ENCODE measurements at places on chromosomes 7 and 10.
A peak's percentile ranks its signal among the peaks of the same experiment; 100 is the strongest.

DNA sequence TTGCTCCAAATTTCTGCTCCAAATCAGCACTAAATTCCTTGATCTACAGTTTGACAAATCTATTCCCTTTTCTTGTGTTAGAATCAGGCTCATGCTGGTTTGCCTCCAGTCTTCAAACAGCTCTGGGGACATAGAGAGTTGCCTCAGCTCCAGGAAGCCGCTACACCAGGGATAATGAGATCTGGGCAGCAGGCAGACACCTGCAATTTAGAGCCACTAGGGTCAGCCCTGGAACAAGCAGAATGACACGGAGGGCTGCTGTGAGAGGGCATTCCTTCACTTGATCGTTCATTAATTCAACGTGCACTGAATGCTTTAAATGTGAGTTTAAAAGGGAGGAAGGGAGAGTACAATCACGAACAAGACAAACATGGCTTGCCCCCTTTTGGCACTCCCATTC lies 3.7 kb upstream of the ELMO1 start:
- DNase-seq: no peak

DNA sequence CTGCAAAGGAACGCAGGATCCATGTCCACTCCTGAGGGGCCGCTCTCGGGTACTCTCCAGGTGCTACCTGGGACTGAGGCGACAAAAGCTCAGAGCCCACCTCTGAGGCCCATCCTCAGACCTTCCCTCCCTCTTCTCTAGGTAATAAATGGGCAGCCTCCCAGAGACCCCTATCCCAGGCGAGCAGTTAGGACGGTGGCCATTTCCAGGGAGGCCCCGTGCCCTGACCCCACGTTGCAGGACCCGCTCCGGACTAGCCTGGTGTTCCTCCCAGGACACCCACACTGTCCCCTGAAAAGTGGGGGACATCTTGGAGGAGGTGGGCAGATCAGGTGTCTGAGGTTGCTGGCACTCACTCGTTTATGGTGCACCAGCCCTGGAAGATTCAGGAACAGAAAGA lies 44.3 kb downstream of the PRKAG2 start:
- no peak for DNase-seq

GRCh38 chr10:26887611-26888215 lies 27.0 kb upstream of the ABI1 start:
- no peak for DNase-seq

GRCh38 chr10:43407148-43407575 lies 1.8 kb downstream of the HNRNPF start:
- DNase-seq: no peak

GRCh38 chr10:104323085-104323484 lies 15.2 kb downstream of the ITPRIP start:
- DNase-seq: no peak

- DNase-seq: no peak
Measured at GRCh38 chr7:149444287-149444686, 16.6 kb downstream of the ZNF777 start.

DNA sequence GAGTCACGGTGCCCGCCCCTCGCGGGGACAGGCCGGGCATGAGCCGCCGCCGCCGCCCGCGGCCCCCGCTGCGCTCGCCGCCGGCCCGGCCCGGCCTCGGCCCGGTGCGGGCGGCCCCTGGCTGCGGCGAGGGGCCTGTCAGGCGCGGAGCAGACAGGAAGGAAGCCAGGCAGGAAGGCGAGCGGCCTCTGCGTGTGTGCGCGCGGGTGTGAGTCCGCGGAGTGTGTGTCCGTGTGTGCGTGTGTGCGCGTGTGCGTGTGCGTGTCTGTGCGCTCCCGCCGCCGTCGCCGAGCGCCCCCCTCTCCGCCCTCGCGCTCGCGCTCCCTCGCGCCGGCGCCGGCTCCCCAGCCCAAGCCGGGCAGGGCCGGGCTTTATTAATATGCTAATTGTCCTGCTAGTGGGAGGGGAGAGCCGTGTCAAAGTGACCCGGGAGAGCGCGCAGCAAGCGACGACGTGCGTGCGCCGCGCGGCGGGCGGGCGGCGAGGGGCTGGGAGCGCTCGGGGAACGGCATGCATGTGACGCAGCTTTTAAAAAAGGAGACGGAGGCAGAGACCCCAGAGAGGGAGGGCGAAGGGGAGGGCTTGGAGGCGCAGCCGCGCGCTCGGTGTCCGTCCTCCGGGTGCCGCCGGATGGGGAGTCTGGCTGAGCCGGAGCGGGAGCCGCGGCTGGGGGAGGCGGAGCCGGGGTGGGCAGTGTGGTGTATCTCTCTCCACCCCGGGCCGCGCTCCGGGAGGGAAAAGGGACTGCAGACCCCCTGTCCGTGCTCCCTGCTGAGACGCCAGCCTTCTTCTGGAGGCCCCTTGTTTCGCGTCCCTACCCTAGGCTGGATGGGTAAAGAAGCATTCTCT lies at the start of gene LDB1:
TSS of gene LDB1 (minus strand) at position 227 of the 849 bp plus-strand sequence. CDS start 258 bp downstream, outside the sequence.
- no peak for DNase-seq

- DNase-seq: no peak
Measured at GRCh38 chr7:140475747-140476333, 3.5 kb downstream of the MKRN1 start.

GRCh38 chr7:21169667-21170580 lies 258.0 kb upstream of the SP4 start:
- DNase-seq: no peak

GRCh38 chr7:151010307-151011096 lies 13.8 kb downstream of the ATG9B start:
- DNase-seq: no peak

DNA sequence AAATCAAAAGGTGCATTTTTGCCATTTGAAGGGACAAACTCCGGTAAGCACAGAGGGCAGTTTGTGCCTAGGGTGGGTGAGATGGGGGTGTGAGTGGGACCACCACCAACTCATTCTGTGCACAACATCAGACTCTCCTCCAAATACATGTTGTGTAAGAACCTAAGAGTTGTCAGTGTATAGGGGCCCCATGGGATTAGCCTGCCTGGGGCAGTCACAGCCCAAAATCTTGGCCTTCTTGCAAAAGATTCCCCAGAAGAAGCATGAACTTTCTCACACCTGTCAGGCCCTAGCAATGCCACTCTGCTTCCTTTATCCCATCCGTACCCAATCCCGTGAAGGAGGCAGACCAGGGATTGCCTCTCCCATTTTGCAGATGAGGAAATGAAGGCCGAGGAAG lies 47.1 kb upstream of the NANOS1 start:
- no peak for DNase-seq

DNA sequence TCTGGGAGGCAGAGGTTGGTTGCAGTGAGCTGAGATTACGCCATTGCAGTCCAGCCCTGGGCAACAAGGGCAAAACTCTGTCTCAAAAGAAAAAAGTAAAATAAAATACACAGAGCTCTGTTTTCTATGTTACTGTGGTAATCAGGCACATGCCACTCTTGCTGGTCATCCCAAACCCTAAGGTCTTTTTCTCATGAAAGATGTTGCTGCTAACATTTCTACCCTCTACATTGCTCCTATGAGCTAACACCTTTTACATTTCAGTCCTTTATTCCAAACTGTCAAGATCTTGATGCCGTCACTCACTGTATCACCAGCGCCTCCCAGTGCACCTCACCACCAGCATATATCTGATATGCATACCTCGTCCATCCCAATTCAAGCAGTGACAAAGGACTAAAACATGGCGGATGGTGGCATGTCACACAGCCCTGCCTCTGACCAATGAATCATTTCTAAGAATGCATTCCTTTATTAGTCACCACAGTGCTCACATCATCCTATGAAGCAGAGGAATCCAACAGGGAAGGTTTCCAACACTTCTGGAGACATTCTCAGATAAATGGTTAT lies 4.3 kb downstream of the DAGLB start:
- peak; percentile 33 for DNase-seq

GRCh38 chr10:16867556-16867955 lies 50.3 kb upstream of the RSU1 start:
- no peak for DNase-seq

GRCh38 chr7:150369748-150370501 lies 1.3 kb downstream of the REPIN1 start:
- DNase-seq: no peak

- DNase-seq: peak; percentile 85
Measured at GRCh38 chr7:148772297-148773089, 73.8 kb downstream of the CUL1 start.

DNA sequence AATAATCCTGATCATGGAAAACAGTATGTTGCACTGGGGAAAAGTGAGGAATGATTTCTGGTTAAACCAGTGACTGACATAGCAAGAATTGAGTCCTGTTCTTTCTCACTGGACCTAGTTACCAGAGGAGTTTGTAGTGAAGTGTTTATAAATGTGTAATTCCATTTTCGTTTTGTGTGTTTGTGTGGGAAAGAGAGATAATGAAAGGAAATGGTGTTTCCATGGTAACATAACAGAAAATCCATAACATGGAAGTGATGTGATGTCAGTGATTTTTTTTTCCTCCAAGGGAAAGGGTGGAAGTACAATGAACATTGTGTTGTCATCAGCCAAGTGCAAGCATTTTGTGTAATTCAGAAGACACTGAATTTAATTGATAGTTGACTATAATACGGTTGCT lies 283.9 kb downstream of the PLXDC2 start:
- DNase-seq: no peak

GRCh38 chr7:74514131-74514591 lies 60.5 kb downstream of the GTF2IRD1 start:
- no peak for DNase-seq

GRCh38 chr10:130495116-130495862 lies 359.1 kb downstream of the GLRX3 start:
- DNase-seq: no peak

GRCh38 chr10:20871970-20872369 lies 25.1 kb downstream of the NEBL start:
- no peak for DNase-seq

DNA sequence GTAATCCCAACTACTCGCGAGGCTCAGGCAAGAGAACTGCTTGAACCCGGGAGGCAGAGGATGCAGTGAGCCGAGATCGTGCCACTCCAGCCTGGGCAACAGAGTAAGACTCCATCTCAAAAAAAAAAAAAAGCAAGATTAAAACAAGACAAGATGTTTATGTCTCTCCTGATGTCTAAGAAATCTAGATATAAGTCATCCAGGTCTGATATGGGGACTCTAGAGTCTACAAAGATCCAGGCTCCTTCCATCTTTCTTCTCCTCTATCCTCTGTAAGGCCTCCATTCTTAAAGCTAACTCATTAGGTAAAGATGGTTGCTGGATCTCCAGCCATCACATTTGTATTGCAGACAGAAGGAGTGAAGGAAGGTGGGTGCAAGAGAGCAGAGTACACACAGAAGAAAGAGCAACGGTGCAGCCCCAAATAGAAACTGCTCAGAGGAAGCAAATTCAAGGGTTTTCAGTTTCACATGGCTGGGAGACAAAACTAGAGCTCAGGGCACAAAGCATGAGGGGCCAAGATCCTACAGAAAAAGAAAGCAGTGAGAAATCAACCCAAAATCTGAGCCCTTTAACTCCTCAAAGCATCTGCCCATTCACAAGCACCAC lies 57.6 kb downstream of the USP6NL start:
- no peak for DNase-seq

GRCh38 chr7:50684011-50684712 lies 98.5 kb downstream of the GRB10 start:
- no peak for DNase-seq

GRCh38 chr10:26624006-26624405 lies 73.5 kb upstream of the PDSS1 start:
- DNase-seq: no peak

DNA sequence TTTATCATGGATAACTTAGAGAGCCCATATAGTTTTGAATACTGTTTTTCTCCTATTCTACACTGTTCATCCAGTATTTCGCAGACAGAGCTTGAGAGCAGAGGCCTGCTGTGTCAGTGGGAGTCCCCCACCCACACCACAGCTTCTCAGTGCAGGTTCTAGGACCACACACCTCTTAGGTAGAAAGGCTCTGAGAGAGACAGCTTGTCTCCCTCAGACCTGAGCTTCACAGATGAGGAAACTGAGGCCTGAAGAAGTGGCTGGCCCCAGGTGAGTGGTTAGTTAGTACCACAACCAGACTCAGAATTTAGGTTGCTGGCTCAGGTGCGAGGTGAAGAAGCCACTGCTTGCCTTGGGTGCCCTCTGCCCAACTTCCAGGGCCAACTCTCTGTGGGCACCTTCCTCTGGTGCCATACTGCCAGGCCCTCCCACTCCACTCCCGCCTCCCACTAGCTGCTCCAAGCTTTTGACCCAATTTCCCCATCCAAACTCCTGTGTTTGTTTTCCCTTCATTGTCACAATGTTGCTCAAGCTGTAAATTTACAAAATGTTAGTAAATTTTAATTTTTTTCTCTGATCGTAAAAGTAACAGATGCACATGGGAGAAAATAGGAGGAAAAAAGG lies 7.6 kb upstream of the HILPDA start:
- no peak for DNase-seq

DNA sequence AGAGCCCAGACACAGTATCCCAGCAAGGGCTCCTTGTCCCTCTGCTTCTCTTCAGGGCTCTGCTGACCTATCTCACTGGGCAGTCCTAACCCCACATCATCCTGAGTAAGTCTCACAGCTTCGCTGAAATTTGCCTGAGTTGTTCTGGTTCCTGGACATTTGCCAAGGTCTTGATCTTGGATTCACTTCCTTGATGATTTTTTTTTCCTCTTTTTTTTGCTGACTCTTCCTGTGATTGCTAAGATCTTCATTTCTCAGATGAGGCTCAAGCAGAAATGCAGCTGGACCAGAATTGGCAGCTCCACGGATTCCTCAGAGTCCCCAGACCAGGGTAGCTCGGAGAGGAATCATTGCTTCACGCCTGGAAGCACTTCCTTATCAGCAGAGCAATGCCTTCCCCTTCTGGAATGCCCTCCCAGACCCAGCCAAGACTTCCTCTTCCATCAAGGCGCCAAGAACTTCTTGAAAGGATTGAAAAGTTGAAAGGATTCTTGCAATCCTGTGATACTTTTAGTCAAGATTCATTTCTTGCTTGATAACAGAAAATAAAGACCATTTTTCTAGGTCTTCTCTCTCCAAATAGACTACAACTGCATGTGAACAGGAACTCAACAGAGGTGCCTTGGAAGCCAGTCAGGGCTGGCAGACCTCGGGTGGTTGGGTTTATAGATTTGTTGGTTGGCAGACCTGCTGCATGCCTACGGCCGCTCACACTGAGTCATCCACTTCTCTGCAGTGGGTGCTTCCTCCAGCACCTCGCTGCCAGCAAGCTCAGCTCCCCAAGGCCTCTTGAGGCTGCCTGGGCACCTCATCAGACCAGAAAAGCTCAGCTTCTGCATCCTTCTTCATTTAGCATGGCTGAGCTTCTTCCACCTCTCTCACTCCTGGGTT lies 8.8 kb upstream of the AFAP1L2 start:
- DNase-seq: peak; percentile 79

DNA sequence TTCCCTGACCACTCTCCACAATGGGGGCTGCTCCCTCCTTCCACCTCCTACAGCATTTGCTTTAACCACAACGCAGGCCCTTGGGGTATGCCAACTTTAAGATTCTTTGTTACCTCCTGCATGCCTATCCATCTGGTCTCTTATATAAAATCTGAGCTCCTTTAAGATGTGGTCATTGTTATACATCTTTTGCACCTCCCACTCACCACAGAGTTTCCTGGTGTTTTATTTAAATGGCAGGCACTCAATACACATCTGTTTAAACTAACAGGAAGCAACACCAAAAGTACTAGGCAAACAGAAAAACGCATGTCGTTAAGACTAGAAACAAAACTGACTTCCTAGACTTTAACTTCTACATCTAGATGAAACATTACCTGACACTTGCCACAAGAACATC lies 36.3 kb downstream of the SLC25A13 start:
- no peak for DNase-seq

Measured in epithelial cell of prostate (primary cell).